CD14-positive monocyte (primary cell): ENCODE measurements at places on chromosomes 12 and 14. TPM values are rescaled to one million over a fixed set of nuclear protein-coding genes. Genes with fewer than 3 reads are reported as not detected.

Gene FKBP11
- polyA plus RNA-seq, result 1.5 TPM

Gene KCNC2
- not detected for polyA plus RNA-seq

Gene ASPG
- not detected for polyA plus RNA-seq

- peak; percentile 99 for DNase-seq
Measured at GRCh38 chr12:64625243-64626077, 15.2 kb downstream of the RASSF3 start.

GRCh38 chr12:46460682-46461210 is 88.2 kb upstream of the SLC38A2 start:
- no peak for DNase-seq

DNA sequence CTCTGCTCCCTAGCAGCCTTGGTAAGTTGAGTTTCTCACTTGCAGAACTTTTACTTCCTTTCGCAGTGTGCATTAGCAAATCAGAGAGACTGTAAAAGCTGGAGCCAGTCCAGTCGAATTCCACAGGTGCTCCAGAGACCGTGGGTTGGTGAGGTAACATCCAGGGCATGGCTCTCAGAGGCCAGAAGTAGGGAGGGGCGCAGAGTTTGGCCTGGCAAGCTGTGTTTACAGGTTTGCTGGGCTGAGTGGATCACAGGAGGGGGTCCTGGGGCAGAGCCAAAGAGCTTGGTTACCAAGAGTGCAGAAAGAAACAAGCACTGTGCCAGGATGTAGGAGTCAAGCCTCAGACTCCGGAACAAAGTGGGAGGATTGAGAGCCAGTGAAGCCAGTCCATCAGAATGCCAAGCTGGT is 10.2 kb upstream of the BHLHE41 start:
- no peak for DNase-seq

- DNase-seq, result no peak
Measured at GRCh38 chr12:82665142-82665923, 21.4 kb upstream of the TMTC2 start.

DNA sequence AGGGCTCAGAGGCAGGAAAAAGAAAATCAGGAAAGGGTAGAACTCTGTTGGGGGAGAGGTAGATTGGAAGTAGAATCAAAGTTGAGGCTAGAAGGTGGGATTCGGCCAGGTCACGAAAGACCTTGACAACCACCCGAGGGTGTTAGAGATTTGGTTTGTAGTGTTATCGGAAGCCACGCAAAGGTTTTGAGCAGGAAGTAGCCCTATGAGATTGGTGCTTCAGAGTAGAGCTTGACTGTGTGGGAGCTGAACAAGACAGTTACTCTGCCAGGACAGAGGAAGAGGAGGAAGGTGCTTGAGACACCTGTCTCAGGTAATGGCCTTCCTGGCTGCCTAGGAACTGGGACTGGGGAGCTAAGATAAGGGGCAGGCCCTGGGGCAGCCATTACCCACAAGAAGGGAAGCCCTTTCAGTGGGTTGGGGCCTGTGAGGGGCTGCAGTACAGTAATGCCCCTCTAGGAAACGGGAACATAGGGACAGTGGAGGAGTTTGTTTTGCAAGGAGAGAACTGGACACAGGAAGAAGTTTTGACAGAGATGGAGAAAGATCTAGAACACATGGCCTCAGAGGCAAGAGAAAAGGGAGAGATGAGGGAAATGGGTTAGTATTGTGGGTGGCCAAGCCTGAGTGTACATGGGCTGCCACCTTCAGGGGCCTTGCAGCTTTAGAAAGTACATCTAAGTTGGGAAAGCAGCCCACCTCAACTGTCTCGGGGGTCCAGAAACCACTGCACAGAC is 73.5 kb downstream of the RIN3 start:
- DNase-seq, result no peak

DNA sequence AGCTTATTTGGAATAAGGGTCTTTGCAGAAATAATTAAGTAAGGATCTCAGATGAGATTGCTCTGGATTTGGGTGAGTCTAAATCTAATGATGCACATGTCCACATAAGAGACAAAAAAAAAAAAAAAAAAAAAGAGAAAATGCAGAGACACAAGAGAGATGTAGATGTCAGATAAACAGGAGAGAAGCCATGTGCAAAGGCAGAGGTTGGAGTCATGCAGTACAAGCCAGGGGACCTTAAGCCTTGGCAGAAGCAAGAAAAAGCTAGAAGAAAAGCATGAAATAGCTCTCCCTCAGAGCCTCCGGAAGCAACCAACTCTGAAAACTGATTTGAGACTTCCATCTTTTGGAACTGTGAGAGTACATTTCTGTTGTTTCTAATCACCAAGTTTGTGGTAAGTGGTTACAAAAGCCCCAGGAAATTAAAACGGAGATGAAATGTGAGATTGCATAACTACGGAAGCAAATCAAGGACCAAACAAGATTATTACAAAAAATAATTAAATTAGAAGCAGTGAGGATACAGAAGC is 1304.0 kb upstream of the SEL1L start:
- DNase-seq, result no peak

- DNase-seq, result no peak
Measured at GRCh38 chr12:131509701-131510100, 201.2 kb upstream of the SFSWAP start.
